Vagina (tissue), 2 donors: ENCODE measurements at places on chromosomes 7 and 10.

DNA sequence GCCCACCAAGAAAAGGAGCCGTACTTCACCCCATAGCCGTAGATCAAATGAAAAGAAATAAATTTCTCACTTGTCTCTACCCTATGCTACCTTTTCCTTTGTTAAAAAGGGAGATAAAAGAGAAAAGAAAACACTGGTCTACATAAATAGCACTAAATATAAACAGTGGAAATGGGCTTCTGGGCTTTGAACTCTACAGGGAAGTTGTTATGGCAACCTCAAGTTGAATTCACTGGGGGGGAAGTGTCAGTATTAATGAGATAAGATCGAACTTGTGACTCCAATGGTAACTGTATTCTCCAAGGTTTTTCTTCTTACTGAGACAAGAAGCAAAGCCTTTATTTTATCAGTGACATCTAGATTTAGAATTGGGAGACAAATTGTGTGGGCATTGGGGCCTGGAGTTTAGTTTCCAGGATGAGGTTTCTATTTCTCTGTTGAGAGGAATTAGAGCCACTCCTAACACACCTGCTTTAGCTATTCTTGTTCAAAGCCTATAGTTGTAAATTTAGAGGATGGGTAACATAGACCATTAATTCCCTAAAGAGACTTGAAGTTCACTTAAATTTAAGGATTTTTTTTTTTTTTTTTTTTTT, 604.3 kb upstream of the GALNT17 start:
- H3K36me3 ChIP-seq: no peaks in the 10 kb centered on the region
- no peaks in the 10 kb centered on the region for H3K27me3 ChIP-seq
- H3K4me3 ChIP-seq: no peak overlapping the region
- no peaks in the 10 kb centered on the region for H3K4me1 ChIP-seq
- DNase-seq: no peak

- no peak overlapping the region for H3K4me3 ChIP-seq
- H3K27me3 ChIP-seq: no peaks in the 10 kb centered on the region
- no peak overlapping the region for H3K27ac ChIP-seq
- no peaks in the 10 kb centered on the region for H3K36me3 ChIP-seq
Observed at GRCh38 chr7:42389697-42390096, 152.7 kb upstream of the GLI3 start.

DNA sequence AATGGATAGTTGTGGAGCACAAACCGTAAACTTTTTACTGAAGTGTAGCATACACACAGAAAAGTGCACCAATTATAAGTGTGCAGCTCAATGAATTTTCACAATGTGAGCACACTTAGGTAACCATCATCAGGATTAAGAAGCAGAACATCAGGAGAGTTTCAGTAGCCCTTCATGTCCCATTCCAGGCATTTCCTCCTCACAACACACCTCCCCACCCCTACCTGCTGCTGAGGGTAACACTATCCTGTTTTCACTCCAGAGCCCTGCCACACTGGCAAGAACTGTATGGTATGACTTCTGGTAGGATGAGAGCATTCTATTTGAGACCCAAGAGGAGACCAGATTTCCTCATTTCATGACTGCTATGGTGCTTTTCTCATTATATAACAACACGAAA, 166.5 kb downstream of the PPP1R3A start:
- no peak overlapping the region for H3K27ac ChIP-seq
- no peaks in the 10 kb centered on the region for H3K27me3 ChIP-seq
- DNase-seq: no peak

DNA sequence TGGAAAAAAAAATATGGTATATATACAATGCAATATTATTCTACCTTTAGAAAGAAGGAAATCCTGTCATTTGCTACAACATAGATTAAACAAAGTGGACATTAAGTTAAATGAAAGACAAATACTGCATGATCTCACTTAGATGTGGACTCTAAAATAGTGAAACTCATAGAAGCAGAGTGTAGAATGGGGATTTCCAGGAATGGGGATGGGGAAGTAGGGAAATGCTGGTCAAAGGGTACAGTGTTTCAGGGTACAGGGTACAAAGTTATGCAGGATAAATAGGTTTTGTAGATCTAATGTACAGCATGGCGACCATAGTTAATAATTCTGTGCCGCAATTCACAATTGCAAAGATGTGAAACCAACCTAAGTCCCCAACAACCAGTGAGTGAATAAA, 385.5 kb downstream of the SFMBT2 start:
- DNase-seq: no peak
- no peaks in the 10 kb centered on the region for H3K36me3 ChIP-seq
- H3K27ac ChIP-seq: no peak overlapping the region
- H3K27me3 ChIP-seq: no peaks in the 10 kb centered on the region

- H3K27me3 ChIP-seq: no peaks in the 10 kb centered on the region
- no peaks in the 10 kb centered on the region for H3K4me1 ChIP-seq
- no peaks in the 10 kb centered on the region for H3K36me3 ChIP-seq
- no peak overlapping the region for H3K4me3 ChIP-seq
- no peak for DNase-seq
- H3K27ac ChIP-seq: no peak overlapping the region
Observed at GRCh38 chr10:127952918-127953317, 46.0 kb downstream of the PTPRE start.

- no peaks in the 10 kb centered on the region for H3K27me3 ChIP-seq
- no peaks in the 10 kb centered on the region for H3K36me3 ChIP-seq
- no peak for DNase-seq
- no peak overlapping the region for H3K27ac ChIP-seq
- no peaks in the 10 kb centered on the region for H3K4me1 ChIP-seq
- no peak overlapping the region for H3K4me3 ChIP-seq
Observed at GRCh38 chr10:113179966-113180365, 229.9 kb downstream of the TCF7L2 start.

DNA sequence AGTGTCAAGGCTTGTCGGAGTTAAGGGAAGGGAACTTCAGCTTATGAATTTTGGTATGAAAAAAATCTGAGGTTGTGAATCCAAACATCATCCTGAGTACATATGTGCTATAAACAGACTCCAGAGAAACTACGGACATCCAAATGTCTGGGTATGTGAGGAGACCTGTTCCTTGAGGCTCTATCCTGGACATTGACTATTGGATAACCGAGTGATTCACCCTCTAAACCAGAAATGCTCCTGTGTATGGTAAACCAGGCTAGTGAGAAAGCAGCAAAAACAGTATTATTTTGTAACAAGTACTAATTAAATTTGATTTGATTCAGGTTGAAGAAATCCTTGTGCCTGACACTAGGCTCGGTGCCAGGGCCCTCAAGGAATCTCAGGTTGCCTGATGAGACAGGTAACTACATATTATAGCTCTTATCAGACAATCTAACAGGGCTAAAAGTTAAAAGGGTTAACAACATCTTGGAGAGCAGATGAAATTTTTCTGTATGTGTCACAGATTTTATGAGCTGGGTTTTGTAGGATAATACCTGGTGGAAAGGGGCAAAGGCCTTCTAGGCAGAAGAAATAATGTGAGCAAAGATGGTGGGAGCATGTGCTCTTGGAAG, 10.4 kb upstream of the STOX1 start:
- H3K27me3 ChIP-seq: no peaks in the 10 kb centered on the region
- no peak overlapping the region for H3K4me3 ChIP-seq
- no peaks in the 10 kb centered on the region for H3K36me3 ChIP-seq
- H3K4me1 ChIP-seq: no peaks in the 10 kb centered on the region

DNA sequence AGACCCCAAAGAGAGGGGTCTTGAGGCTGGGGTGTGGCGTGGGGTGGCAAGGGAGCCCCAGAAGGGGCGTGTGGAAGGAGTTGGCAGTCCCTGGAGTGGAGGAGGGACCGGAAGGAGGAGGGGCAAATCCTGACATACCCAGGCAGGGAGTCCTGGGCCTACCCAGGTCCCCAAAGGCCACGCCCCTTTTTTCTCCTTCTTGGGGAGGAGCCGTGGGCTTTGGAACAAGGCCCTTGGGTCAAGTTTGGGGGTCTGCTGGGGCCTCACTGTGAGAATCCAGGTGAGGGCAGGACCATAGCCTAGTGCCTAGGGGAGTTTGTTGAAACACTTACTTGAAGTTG, 1.2 kb upstream of the SMARCD3 start:
- no peaks in the 10 kb centered on the region for H3K27me3 ChIP-seq
- DNase-seq: no peak
- peaks cover 70% of the 10 kb centered on the region for H3K4me1 ChIP-seq
- H3K27ac ChIP-seq: peak overlapping the region; percentile 94

GRCh38 chr7:803243-803635, 29.0 kb upstream of the SUN1 start:
- peak overlapping the region; percentile 29 for H3K27ac ChIP-seq
- peaks cover 17% of the 10 kb centered on the region for H3K4me1 ChIP-seq
- H3K4me3 ChIP-seq: no peak overlapping the region
- DNase-seq: no peak
- no peaks in the 10 kb centered on the region for H3K27me3 ChIP-seq

GRCh38 chr10:22218448-22218847, 633 bp upstream of the EBLN1 start:
- no peaks in the 10 kb centered on the region for H3K36me3 ChIP-seq
- H3K27ac ChIP-seq: no peak overlapping the region
- H3K4me3 ChIP-seq: no peak overlapping the region
- no peaks in the 10 kb centered on the region for H3K4me1 ChIP-seq

GRCh38 chr7:40162516-40162915, 27.7 kb downstream of the SUGCT start:
- no peak overlapping the region for H3K4me3 ChIP-seq
- no peaks in the 10 kb centered on the region for H3K4me1 ChIP-seq
- no peak overlapping the region for H3K27ac ChIP-seq
- H3K27me3 ChIP-seq: no peaks in the 10 kb centered on the region

- H3K27ac ChIP-seq: no peak overlapping the region
- H3K4me3 ChIP-seq: no peak overlapping the region
- DNase-seq: no peak
- no peaks in the 10 kb centered on the region for H3K27me3 ChIP-seq
- H3K4me1 ChIP-seq: peaks cover 34% of the 10 kb centered on the region
Observed at GRCh38 chr10:79168210-79168609, 99.4 kb downstream of the ZMIZ1 start.
